Left hindlimb (tissue), 1 donor: ENCODE measurements at places on chromosomes 11 and 22.

DNA sequence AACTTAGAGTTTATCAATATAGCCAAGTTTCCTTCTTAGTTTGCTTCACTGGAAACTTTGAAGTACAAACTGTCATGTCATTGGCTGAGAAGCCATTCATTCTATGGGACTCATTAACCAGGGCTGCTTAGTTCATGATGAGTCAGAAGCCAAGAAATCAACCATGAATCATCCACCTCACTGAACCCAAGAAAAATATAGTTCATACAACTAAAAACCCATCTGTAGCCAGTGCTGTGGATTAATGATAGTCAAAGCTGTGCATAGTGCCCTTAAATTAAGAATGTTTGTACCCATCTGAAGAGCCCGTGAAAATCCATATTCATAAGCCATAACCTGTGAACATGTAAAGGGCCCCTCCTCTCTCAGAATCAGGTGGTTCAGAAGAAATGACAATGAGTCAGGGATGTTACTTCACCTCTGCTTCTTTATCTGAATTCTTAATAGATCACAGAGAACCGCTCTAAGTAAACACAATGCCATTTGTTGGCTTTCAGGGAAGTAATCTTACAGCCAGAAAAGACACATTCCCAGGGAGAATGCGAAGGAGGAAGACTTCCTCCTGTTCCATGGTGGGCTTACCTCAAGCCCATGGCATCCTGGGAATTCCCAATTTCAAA is 25.4 kb downstream of the MMP20 start:
- no peak for DNase-seq

- DNase-seq = no peak
Measured at GRCh38 chr11:104588970-104589369, 309.3 kb downstream of the CASP12 start.

GRCh38 chr11:40241524-40242051 is 1217.9 kb downstream of the LRRC4C start:
- peak; percentile 34 for DNase-seq

- DNase-seq = no peak
Measured at GRCh38 chr11:18756889-18757288, 30.9 kb upstream of the IGSF22 start.

DNA sequence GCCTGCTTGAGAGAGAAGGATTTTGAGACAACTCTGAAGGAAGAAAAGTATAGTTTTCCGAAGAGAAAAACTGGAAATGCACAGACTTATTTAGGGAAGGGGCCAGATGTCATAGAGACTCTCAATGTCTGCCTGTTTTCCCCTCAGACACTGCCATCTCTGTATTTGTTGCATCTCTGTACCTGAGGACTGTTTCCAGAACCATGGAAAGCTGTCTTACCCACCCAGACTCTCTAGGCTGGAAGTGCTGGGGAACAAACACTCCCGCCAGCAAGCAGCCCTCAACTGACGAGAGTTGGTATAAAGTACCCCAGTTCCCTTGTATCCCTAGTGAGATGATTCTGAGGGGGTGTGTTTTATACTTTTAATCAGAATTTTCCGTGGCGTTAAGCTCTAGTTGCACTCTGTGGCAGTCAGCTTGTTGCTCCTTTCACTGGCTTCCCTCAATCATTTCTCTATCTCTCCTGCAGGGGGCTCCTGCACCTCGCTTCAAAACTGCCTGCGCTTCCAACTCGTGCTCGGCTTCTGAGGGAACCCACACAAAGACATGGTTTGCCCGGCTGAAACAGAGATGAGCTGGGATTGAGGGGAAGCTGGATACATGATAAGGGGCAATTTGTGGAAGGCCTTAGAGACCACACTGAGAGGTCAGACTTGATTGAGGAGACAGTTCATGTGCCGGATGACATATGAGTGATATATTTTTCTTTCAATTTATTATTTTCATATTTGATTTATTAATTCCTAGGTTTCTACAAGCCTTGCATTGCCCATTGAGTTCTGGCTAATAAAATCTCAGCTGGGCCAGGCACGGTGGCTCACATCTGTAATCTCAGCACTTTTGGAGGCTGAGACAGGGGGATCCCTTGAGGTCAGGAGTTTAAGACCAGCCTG is 36.9 kb upstream of the CLPB start:
- DNase-seq = peak; percentile 71

DNA sequence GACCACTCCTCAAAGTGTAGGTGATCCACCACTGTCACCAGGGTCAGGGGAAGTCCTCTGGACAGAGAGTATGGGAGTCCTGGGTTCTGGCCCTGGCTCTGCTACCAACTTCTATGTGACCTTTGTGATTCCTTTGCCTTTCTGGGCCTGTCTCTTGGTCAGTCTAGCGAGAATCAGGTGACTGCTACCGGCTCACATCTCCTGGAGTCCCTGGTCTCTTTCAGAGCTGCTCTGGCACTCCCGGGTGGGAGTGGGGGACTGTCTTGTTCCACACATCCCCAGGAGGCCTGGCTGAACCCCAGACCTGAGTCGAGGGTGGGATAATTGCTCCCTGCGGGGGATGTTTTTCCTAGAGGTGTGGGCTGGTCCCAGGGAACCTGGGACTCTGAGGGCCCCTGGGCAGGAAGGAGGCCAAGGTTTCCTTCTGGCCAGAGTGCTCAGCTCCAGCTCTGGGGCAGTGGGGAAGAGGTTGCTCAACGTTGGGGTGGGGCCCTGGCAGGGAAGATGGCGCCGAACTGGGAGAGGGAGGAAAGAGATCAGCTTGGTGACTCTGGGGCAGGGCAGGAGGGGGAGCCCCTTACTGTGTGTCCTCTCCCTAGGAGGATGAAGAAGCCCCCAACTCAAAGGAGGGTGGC is 2.1 kb downstream of the SOX10 start:
- no peak for DNase-seq

DNA sequence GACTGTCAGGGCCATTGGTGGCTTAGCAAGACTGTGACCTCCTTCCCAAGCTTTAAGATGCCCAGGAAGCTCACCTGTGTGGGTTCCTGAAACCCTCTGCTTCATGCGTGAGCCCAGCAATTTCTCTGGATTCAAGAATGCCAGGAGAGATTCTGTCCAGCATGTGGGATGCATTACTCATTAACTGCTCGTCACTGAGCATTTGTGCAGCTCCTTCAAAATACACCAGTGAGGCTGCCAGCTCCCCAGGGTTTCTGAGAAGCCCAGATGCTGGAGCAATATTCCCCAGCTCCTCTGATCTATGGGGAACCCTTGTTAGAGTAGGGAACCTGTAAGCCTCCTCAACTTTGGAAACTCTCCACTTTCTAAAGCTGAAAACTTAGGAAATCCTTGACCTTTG is 126.5 kb downstream of the CHST1 start:
- no peak for DNase-seq

- DNase-seq = no peak
Measured at GRCh38 chr22:17647991-17648390, 9.4 kb downstream of the BCL2L13 start.

DNA sequence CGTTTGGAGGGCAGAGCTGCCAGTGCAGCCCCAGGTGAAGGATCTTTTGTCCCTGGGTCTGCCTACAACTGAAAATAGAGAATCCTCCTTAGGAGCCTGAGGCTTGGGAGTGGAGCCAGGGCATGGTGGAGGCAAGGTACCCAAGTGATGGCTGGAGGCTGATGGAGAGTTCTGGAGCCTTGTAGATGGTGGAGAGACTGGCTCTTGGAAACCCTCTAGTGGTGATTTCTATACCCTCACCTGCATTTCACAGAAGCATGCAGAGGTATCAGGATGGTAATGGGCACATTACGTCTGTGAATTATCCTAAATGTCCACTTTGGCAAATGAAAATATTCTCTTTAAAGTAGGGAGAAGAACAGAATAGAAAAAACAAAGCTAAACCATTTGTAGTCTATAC is 44.4 kb downstream of the INSC start:
- DNase-seq = no peak

DNA sequence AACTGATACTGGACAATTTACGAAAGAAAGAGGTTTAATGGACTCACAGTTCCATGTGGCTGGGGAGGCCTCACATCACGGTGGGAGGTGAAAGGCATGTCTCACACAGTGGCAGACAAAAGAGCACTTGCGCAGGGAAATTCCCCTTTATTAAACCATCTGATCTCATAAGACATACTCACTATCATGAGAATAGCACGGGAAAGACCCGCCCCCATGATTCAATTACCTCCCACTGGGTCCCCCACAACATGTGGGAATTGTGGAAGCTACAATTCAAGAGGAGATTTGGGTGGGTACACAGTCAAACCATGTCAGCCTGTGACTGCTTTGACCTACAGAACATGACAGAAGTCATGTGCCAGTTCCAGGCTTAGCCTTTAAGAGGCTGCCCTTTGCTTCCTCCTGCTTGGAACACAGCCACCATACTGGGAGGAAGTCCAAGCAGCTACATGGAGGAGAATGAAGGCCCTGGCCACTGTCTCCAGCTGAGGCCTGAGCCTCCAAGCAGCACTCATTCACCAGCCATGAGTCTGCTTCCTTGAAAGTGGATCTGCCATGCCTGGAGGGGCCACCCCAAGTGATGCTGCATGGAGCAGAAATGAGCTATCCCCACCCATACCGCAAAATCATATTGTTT is 10.9 kb upstream of the GAL start:
- no peak for DNase-seq

DNA sequence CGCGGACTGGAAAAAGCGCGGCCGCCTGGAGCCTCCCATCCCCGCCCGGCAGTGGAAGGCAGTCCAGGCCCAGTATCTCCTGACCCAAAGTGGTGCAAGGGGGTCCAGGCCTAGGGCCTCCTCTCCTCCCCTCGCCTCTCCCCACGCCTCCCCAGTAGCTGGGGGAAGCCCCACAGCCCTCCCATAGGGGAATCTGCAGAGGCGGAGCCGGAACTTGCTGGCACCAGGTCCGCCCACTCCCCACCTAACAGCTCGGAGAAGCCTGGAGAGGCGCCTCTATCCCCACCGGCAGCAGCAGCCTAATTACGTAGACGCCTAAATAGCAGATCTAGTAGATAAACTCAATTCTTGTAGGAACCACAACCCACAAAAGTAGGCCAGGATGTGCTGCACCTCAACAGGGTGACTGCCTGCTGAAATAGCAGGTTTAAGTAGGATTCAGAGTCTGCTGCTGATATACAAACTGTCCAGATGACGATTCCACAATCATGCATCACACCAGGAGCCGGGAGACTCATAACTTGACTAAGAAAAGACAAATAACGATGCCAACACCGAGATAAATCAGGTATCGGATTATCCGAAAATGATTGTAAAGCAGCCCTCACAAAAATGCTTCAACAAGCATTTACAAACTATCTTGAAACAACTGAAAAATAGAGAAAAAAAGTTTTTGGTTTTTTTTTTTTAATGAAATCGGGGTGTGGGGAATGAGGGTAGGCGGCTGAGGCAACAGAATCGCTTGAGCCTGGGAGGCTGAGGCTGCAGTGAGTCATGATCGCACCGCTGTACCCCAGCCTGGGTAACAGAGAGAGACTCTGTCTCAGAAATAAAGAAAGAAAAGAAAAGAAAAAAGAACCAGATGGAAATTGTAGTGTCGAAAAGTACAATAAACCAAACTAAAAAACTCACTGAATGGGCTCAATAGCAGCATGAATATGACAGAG is 11.4 kb upstream of the BRD1 start:
- DNase-seq = no peak

DNA sequence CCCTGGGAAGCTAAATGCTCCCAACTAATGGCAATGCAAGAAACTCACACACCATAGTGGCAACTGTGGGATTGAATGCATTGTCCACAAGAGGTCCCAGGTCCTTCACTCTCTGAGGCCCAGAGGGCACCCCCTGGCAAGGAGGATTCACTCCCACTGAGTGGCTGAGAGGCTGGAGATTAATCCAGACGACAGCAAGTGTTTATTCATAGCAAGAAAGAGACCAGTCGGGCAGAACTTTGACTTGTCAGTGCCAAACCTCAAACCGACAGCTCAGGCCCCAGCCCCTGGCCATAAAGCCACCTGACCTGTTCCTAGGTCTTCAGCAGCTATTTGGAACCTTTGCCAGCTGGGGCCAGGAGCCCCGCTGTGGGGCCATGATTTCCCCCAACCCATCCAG is 54.5 kb upstream of the MPEG1 start:
- no peak for DNase-seq

DNA sequence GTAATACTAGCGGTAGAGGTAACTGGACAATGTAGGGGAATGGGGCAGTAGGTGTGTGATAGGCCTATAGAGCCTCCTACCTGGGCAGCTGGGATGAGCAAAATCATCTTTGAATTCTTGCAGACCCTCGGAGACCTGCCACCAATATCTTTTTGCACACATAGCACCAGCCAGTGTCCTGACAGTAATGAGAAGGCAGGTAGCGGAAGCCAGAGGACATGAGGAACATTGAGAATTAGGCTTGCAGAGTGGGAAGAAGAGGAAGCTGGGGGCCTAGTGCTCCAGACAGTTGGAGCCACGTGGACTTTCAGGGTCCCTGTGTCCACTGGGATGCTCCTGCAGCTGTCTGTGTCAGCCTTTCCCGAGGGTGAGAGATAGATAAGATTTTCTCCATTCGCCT is 17.2 kb upstream of the SYT13 start:
- DNase-seq = no peak

GRCh38 chr11:132058211-132058772 is 687.9 kb downstream of the NTM start:
- DNase-seq = no peak

- DNase-seq = peak; percentile 32
Measured at GRCh38 chr22:20112623-20113511, 3.0 kb upstream of the RANBP1 start.

DNA sequence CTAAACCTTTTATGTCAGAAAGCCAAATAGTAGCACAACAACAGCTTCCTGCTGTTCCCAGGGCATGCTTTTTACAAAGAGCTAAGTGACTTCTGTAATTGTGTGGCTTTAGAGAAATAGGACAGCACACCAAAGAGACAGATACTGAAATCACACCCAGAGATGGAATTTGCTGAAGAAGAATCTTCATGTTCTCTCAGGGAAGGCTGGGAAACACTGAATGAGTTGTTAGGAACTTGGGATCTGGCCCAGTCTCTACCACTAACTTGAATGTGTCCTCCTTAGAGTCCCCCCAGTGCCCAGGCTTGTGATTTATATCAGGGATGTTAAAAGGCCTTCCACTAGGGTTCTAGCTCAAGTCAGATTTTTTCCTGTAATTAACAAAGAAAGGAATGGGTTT is 175.2 kb downstream of the DBX1 start:
- no peak for DNase-seq

- peak; percentile 60 for DNase-seq
Measured at GRCh38 chr11:133787379-133788141, 57.8 kb downstream of the SPATA19 start.

GRCh38 chr22:40176921-40177737 is 596 bp upstream of the TNRC6B start:
- DNase-seq = peak; percentile 47

GRCh38 chr11:64684357-64684756 is 38.6 kb downstream of the NRXN2 start:
- no peak for DNase-seq

DNA sequence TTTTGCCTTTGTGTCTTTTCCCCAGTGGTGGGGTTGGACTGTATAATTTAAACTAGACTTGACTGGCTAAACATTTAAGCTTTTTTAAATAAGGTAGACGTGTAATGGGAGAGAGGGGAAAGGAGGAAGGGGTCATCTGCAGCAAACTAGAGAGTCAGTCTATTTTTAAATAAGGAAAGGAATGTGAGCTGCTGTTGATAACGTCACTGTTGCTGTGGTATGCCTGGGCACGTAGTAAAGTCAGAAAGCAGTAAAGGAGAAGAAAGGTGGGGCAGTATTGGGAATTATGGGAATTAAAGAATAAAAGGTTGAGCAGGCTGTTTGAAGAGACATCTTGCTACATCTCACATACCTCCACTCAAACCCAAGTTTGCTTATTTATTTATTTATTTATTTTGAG is 80.4 kb upstream of the FSHB start:
- DNase-seq = no peak

- DNase-seq = no peak
Measured at GRCh38 chr11:61679296-61679695, 895 bp upstream of the DAGLA start.

- no peak for DNase-seq
Measured at GRCh38 chr11:19953336-19953735, 206.9 kb downstream of the DBX1 start.
